Fibroblast of skin of right quadriceps (primary cell): ENCODE measurements at places on chromosomes 16 and 17.
A peak's percentile ranks its signal among the peaks of the same experiment; 100 is the strongest.

- DNase-seq, result peak; percentile 63
Measured at GRCh38 chr17:9361188-9361955, 214.2 kb downstream of the STX8 start.

DNA sequence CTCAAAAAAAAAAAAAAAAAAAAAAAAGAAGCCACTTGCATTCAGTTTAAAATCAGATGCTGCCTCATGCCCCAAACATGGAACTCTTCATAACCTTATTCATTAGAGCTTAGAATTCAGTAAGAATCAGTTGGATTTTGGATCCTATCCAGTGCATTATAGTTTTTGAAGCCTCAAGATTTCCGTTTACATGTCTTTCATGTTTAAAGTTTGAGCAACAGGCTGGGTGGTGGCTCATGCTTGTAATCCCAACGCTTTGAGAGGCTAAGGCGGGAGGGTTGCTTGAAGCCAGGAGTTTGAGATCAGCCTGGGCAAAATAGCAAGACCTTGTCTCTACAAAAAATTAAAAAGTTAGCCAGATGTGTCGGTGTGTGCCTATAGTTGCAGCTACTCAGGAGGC, 55.0 kb downstream of the SNTB2 start:
- DNase-seq, result peak; percentile 57

DNA sequence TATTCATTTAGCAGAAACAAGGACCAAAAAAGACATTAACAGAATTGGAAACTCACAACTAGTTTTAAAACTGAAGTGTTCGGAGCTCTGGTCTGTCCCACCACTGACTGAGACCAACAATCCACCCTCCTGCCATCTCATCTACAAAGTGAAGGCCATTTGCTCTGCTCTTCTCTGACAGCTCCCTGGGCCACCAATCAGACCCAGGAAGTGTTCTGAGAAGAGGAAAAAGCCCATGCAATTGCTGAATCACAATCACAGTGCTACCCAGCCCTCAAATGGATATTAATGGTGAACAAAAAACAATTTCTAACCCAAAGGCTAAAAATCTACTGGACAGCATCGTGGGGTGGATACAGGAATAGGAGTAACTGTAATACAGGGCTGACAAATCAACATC, 2.1 kb downstream of the RPL23 start:
- DNase-seq, result no peak

GRCh38 chr16:85524630-85525419, 88.3 kb upstream of the GSE1 start:
- no peak for DNase-seq

DNA sequence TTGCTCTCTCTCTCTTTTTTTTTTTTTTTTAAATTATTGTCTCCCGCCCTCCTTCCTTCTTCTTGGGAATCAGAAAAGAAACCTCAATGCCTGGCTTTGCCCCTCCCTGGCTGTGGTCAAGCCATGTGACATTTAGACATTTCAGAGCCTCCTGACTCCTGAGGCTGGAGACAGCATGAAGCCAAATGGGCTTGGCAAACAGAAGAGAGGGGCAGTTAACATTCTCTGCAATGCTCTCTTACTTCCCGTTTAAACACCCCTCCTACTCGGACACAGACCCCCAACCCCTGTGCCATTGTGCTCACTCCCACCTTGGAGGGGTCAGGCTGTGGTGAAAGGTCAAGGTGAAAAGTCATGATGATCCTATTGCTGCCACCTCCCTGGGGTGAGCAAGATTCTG, 14.7 kb upstream of the MEOX1 start:
- DNase-seq, result no peak

GRCh38 chr17:68560966-68561720, 40.0 kb downstream of the FAM20A start:
- no peak for DNase-seq

DNA sequence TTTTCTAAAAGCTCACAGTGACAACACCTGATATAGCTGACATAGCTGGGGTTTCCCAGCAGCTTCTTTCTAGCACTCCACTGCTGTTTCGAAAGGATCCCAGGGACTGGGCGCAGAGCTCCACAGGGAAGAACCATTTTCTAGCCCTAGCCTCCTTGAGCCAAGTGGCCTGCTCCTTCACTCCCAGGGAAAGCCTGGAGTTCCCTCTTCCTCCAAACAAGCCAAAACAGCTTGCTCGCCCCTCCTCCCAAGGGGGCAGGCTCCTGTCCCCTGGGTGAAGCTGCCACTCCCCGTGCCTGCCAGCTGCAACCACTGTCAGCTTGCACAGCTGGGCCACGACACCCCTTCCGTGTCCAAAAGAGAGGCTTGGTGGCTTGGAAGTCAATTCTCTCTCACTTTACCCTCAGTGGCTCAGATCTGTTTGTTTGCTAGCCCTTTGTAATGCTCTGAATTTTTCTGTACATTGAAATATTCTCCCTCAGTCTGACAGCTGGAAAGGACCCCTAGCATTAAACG, 59.8 kb downstream of the CYTH1 start:
- no peak for DNase-seq

- DNase-seq, result no peak
Measured at GRCh38 chr17:7894866-7895265, 6.3 kb downstream of the CHD3 start.

DNA sequence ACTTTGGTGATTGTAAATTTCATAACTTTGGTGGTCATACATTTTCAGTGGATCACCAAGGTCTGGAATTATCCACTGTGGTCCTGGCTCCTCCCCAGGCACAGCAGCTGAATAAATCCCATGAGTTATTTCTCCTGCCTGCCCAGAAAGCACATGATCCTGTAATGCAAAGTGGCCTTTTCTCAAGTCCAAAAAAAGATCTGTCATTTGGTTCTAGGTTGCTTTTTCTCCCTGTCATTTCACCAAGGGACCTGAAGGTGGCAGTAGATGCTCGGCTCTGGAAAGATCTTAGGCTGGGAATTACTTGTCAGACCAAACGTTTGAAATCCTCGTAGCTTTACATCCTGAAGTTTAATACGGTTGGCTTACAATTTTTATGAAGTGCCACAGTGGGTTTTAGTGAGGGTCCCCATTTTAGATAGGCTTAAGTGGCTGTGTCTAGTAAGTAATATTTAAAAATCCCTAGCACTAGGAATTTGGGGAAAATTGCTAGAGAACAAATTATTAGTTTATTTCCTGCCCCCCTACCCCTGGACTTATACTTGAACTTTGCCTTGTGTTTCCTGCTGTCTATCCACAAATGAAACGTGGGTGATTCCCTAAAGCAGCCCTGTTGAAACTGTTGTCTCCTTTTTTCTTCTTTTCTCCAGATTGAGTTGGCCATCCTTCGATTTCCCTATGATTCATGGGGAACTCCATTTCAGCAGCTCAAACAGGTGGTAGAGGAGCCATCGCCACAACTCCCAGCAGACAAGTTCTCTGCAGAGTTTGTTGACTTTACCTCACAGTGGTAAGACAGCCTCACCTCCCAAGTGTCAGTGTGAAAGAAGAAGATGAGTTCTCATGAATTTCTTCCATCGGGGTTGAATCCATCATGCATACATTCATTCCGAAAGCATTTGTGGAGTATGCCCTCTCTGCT, 111.7 kb downstream of the MAP2K6 start:
- peak; percentile 64 for DNase-seq

DNA sequence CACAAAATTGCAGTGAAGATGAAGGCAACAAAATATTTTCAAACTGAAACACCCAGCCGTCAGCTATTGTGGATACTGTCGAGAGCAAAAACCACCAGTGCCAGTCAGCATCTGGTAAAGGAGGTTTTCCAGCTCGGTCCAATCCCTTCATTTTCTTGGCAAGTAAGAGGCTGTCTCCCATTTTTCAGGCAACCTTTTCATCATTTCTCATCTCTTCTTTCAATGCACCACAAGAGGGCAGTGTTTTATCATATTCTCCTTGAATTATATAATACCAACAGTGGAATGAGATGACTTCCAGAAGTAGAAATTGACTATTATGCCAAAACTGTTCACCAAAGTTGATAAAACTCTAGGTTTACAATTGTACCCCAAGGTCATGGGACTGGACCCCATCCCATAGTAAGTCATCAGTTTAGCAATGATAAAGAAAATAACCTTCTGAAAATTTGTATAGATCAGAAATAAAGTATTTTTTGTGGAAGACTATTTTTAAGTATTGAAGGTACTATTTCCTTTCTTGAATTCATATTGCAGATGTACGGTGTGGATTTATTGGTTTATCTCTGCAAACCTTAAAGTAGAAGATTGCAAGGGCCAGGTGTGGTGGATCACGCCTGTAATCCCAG, 16.8 kb downstream of the NQO1 start:
- peak; percentile 68 for DNase-seq

DNA sequence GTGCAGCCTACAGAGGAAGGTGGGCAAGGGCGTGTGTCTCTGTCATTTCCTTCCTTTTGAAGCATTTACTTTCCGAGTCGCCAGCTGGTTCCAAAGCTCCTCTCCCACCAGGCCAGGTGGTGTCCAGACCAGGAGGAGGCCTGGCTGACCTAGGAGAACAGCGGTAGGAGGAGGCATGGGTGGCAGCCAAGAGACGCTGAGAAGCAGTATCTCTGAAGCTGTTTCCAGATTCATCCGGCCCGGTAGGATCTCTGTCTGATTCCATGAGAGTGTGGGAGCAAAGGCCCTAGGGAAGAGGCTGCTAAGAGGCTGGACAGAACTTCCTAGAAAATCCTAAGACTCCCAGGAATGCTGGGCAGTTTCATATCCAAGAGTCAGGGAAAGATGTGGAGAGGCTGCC, 20.3 kb downstream of the MEOX1 start:
- no peak for DNase-seq

DNA sequence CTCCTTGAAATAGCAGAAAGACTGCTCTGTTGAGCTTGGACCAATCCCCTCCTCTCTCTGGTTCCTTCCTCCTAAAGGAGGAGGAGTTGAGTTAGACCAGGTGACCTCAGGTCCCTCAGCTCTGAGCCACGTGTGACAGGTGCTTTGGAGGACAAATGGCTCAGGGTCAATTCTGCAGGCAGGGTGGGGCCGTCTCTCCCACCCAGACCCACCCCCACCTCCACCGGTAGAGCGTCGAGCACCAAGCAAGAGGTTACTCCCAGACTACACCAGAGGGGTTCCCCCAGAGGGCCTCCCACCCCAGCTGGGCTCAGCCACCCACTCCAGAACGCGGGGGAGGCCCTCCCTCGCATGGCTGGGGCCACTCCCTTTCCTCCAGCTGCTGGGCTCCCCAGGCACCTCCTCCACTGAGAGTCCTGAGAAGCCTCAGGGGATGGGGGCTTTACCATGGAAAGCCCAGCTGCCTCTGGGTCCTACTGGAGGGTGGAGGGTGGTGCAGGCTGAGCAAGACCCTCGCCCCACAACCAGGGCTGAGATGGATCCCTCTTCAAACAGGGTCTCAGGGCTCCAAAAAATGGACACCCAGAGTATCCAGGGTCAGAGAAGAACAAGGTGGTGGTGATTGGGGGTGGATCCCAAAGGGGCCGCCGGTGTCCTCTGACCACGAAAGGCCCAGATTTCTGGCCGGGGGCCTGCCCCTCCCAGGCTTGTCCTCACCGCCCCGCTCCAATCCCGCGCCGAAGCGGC, 7.6 kb downstream of the MYO1C start:
- DNase-seq, result peak; percentile 37

DNA sequence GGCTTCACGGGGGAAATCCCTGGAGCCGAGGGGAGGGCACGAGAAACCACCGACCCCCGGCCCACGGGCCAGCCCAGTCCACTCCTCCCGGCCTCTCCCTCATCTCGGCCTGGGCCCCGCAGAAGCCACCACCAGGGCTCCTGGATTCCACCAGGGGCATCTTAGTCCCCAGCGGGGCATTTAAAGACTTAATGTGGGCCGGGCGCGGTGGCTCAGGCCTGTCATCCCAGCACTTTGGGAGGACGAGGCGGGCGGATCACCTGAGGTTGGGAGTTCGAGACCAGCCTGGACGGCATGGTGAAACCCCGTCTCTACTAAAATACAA, 24.1 kb upstream of the ABR start:
- DNase-seq, result no peak
